ENCODE measurements at places on chromosomes 16 and 17.

- DNase-seq, result no peak
Observed at GRCh38 chr17:80441133-80441578, 26.2 kb downstream of the ENDOV start.

DNA sequence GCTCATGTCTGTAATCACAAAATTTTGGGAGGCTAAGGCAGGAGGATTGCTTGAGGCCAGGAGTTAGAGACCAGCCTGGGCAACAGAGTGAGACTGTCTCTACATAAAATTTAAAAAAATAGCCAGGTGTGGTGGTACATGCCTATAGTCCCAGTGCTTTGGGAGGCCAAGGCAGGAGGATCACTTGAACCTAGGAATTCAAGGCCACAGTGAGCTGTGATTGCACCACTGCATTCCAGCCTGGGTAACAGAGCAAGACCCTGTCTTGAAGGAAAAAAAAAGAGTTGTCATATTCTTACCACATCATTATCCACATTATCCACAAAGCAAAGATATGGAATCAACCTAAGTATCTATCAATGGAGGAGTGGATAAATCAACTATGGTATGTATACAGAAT lies 21.0 kb upstream of the MAPK3 start:
- DNase-seq, result no peak

DNA sequence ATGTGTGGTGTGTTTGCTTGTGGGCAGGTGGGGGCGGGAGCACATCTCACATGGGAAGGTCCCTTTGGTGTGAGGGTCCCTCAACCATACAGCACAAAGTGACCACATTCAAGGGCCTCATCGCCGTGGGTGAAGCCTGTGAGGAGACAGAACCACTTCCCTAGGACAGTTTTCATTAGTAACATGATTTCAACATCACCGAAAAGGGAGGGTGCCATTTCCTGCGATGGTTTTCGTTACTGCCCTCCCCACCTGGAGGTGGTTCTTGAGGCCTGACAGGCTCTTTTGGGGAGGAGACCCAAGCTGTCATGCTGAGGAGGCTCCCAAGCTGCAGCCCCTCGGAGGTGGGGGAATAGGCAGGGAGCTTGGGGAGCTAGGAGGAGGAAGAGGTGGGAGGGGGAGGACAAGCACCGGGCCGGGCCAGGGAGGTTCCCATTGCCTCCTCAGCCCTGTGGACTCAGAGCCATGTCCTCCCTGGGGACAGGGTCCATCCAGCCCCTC lies 9.5 kb downstream of the CD300LB start:
- DNase-seq, result no peak

- no peak for DNase-seq
Observed at GRCh38 chr17:65433157-65433556, 128.3 kb downstream of the AXIN2 start.

GRCh38 chr17:2423271-2423670 lies 22.4 kb upstream of the MNT start:
- no peak for DNase-seq

GRCh38 chr16:50284131-50284911 lies 18.0 kb downstream of the ADCY7 start:
- DNase-seq, result no peak

DNA sequence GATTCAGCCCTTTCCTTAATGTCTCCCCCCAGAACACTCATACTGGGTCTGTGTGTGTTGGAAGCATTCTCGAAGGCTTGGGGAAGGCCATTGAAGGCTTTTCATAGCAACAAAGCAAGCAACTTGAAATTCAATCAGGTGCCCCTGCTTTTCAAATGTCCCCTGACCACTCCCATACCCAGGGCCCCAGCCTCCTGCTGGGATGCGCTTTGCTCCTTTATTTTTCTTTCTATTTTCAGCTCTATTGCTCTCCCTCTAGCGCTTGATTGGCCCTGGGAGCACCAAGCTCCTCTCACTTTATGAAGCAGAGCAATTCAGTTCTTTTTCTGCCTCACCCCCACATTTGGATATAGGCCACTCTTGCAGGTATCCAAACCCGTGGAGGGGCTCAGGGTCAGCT lies 92.0 kb downstream of the WSCD1 start:
- DNase-seq, result no peak

DNA sequence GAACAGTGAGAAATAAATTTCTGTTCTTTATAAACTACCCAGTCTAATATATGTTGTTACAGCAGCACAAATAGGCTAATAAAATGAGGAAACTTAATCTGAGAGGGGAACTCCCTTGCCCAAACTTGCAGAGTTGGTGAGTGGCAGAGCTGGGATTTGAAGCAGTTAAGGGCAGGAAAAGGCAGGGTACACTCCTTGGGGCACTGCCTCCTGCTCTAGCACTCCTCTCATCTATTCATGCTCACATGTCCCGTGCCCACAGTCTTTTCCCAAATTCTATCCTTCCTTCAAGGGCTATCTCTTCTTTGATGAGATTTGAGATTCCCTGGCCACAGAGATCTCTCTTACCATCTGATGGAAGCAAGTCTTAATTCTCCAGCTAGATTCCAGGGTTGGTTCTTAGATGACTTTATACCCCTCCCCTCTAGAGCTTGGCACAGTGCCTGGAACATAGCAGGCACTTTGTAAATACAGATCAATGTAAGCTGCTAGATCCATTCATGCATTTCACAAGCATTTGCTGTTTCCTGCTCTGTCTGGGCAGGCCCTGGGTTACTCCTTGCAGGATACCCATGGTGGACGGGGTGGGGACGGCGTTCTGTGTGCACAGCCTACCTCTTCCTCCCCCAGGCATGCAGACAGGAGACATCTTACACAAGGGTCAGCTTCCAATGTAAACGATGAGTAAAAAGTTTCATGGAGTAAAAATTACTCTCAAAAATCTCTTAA lies 39.2 kb upstream of the ABCC12 start:
- DNase-seq, result no peak

GRCh38 chr16:85946541-85947124 lies 47.7 kb downstream of the IRF8 start:
- no peak for DNase-seq

DNA sequence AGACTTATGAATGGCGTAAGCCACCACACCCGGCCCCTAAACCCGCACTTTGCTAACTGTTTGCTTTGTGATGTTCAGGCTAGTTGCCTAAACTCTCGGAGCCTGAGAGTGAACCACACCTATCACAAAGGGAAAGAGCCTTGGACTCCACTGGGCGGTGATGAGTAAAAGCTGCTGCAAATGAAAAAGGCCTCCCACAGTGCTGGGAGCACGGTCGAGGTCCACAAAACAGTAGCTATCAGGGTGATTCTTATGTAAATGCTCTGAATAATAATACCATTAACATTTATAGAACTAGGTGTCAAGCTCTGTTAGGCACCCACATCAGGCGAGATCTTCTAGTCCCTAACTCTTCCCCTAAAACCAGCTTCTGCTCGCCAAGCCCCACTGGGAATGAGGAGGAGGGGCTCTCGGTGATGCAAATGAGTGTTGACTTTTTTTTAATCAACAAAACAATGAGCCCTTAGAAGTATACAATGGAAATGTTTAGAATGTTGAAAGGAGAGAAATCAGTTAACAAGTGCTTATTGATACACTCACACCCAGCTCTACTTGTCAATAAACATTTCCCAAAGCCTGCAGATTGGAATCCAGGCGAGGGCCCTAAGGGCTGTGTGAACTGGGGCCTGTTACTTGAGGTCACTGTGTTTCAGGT lies 19.8 kb downstream of the FBRS start:
- DNase-seq, result no peak

DNA sequence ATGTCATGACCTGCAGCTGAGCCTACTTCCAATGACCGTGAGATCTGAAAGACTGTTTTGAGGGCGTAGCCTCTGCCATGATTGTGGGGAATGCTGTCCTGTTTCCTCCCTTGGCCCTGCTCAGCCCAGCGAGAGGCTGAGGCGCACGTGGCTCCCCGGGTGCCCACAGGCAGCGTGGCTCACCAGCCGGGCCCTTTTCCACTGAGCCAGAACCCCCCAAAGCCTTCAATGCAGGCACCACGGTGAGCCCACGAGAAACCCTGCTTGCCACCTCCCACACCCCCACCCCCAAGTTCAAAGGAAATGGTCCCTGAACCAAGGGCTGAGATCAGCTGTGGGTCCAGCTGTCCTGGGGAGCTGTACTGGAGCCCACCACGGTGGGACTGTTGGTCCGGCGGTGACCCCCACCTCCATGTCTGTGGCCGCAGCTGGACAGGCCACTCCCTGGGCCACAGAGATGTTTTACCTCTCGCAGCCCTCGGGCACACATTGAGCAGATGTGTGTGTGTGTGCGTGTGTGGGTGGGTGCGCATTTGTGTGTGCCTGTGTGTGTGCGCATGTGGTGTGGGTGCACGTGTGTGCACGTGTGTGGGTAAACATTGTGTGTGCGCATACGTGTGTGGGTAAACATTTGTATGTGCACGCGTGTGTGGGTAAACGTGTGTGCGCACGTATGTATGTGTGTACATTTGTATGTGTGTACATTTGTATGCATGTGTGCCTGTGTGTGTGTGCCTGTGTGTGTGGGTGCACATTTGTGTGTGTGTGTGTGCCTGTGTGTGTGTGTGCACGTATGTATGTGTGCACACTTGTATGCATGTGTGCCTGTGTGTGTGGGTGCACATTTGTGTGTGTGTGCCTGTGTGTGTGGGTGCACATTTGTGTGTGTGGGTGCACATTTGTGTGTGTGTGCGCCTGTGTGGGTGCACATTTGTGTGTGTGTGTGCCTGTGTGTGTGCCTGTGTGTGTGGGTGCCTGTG lies 5.0 kb upstream of the MC1R start:
- DNase-seq, result no peak

DNA sequence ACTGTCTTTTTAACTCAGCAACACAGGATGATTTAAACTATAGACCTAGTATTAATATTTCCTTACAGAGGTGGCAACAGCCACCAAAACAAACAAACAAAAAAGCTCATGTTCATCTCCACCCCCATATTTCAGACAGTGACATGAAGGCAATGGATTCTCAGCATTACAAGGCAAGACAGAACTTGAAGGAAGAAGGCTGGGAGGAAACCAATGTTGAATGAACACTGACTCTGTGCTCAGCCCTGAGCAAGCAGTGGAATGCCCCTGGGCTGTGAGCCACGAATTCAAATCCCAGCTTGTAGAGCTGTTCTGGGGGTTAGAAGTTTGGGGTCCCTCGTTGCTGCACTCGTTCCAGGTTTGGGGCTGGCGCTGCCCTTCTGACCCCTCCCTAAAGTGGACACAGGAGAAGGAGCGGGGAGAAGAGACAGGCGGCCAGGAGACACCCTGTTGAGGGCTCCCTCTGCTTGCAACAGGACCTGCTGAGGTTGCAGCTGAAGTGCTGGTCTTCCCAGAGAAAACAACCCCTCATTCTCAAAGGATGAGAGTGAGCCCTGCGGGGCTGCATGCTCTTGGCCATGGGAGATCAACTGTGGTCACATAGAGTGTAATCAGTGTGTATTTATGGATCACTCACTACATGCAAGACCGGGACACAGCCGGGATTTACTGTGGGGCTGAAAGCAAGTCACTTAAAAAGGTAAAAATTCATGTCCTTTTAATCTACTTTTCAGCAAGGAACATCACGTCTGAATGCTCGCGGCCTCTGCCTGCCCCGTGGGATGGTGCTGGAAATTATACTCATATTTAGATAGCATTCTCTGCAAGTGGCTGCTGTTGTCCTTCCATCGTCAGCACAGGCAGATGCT lies 34.3 kb downstream of the MYH3 start:
- DNase-seq, result no peak

- no peak for DNase-seq
Observed at GRCh38 chr17:3049705-3050295, 13.6 kb downstream of the OR1D5 start.

DNA sequence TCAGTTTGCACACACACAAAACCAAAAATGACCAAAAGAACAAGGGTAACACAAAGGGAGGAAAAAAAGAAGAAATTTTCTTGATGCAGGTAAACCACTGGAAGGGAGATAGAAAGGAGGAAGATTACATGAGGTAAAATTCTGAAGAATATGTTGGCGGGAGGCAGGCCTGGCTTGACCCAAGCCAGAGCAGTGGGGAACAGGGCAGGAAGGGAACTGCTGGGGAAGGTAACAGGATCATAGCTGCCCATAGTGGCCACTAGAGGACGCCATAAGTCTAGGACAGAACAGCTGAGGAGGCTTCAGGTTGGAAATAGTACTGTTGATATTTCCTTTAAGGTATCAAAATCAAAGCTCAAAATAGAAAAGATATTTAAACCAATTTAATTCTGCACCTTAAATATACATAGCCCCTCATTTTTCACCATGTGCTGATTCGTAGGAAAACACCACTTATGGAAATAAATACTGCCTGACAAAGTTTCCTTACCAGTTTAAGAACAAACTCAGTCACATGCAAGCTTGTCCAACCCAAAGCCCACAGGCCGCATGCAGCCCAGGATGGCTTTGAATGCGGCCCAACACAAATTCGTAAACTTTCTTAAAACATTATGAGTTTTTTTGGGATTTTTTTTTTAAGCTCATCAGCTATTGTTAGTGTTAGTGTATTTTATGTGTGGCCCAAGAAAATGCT lies 15.5 kb downstream of the VPS35 start:
- DNase-seq, result no peak

GRCh38 chr17:65079489-65079900 lies 23.0 kb upstream of the GNA13 start:
- no peak for DNase-seq

DNA sequence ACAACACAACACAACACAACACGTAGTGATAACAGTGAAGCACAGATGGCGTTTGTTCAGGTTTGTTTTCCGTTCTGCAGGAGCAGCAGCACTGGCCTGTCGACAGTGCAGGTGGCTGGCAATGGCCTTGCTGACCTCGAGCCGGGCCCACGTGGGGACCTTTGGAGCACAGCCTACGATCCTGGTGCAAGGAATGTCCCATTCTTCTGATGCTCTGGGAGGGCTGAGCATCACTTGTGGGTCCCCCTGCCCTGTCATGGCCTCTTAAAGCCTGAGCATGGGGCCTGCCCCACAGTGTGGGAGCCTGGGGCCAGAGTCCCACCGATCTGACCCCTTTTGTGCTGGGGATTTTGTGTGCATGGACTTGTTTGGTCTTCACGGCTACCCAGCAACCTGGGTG lies 6.8 kb downstream of the MAP2K3 start:
- DNase-seq, result no peak

- no peak for DNase-seq
Observed at GRCh38 chr17:73654241-73654640, 10.0 kb upstream of the SDK2 start.

DNA sequence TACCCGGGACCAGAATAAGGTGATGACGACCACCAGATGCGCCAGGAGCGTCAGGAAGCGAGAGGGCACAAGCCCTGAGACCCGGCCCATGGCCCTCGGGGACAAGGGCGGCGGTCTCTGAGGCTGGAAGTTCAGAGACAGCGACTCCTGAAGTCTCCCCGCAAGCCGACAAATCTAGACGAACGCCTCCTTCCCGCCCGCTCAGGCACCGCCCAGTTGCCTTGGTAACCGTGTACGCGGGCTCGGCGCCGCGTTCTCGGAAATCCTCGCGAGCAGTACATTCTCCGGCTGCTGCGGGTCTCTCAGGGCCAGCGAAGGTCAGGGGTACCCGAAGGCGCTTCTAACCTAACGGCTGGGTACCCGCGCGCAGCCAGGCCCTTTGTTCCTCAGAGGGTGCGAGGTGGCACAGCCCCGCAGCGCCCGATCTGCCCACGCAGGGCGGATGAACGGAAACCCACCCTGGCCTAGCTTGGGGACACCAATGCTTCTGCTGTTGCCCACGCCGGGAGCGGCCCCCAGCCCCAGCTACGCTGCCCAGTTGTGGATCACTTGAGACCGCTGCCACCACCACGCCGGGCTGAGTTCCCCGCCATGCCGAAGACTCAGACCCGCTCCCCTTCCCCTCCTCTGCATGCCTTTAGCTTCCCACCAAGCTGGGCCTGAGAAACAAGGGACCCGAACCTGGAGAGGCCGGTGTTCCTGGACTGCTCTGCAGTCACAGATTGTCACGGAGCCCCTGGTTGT lies at the start of gene TMEM107:
Gene TMEM107 (minus strand): TSS at position 184 of the 744 bp plus-strand sequence. CDS start 94 bp downstream, at position 90.
- DNase-seq, result no peak

- DNase-seq, result no peak
Observed at GRCh38 chr17:75093548-75094158, 5.9 kb downstream of the SLC16A5 start.

Measured in fibroblast of skin of left biceps (primary cell).